8988T (cell line): ENCODE measurements at places on chromosomes 2 and 18.
A peak's percentile ranks its signal among the peaks of the same experiment; 100 is the strongest.

DNA sequence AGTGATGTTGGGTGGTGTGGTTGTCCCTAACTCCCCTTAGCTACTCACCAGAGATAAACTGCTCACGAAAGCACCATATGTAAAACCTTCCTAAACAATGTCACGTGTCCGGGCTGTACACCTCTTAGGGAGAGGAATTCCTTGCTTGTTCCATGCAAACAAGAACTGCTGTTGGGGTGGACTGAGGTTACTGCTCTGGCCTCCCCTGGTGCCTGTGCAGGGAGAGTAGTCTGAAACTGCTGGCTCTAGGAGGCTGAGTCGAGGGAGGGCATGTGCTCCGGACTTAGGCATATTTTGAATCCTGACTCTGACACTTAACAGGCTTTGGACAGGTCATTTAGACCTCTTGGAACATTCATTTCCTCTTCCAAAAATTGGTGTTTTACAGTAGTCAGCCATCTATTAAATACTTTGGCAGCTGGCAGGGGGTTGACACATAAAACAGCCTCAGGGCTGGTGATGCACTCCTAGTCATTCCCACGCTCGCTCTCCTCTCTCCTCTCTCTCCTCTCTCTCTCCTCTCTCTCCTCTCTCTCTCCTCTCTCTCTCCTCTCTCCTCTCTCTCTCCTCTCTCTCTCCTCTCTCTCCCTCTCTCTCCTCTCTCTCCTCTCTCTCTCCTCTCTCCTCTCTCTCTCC is 10.6 kb downstream of the THNSL2 start:
- DNase-seq, result no peak

DNA sequence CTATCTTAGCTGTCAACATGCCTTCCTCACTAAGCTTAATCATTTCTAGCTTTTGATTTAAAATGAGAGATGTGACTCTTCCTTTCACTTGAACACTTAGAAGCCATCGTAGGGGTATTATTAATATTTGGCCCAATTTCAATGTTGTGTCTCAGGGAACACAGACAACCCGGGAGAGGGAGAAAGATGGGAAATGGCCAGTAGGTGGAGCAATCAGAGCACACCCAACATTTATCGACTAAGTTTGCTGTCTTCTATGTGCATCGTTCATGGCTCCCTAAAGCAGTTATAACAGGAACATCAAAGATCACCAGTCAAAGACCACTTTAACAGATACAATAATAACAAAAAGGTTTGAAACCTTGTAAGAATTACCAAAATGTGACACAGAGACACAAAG is 110.2 kb downstream of the OLA1 start:
- no peak for DNase-seq

GRCh38 chr2:10225291-10226037 is 77.2 kb upstream of the HPCAL1 start:
- DNase-seq, result no peak

DNA sequence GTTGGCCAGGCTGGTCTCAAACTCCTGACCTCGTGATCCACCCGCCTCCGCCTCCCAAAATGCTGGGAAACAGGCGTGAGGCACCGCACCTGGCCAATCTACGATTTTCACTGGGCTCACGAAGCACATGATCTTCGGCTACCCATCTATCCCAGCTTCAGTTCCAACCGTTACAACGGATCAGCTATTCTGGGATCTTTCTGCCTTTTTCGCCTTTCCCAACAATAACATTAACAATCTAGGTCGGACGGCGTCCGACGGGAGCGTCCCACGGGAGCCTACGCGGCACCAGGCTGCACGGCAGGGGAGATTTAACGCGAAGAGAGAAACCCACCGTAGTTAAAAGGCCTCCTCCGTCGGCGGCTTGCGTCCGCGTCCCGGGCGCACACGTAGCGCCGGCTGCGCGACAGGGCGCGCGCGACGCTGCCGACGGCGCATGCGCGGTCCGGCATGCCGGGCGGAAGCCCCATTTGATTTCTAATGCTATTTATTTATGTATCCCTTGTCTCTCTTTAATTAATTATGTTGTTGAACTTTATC is at the start of gene MSL3B:
Gene MSL3B, minus strand, starts transcription at position 394 of the 540 bp plus-strand sequence.
- DNase-seq, result peak; percentile 49

DNA sequence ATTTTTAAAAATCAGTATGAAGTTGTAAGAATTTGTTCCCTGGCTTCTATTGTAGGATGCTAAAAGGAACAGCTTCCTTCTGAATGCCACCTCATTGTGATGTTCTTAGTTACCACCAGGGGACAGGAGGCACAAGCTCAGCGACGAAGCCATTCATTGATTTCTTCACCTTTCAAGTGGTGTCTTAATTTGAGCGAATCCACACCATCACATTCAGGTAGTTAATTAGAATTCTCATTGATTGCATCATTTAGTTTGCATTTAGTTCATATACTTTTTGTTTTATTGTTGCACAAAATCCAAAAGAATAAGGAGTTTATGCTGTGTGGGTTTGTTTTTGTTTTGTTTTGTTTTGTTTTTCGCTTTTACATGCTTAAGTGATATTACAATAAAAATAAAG is 23.1 kb downstream of the CYP27C1 start:
- no peak for DNase-seq

DNA sequence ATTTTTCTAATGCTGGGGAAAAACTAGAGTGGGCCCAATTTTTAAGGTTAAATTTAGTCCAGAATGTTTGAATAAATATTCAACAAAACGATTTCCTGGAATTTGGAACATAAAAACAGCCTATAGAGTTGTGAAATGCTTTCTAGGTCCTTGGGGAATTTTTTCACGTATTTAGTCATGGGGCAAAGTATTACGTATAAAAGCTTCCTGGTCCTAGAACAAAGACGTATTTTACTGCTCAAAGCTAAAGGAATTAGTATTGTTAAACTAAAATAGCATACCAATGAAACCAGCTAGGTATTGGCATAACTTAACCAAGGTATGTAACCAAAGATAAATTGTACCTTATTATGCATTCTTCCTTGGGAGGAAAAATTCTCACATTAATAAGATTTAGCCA is 1.6 kb downstream of the SESTD1 start:
- DNase-seq, result no peak

- no peak for DNase-seq
Observed at GRCh38 chr2:1219901-1220573, 193.2 kb upstream of the TPO start.

DNA sequence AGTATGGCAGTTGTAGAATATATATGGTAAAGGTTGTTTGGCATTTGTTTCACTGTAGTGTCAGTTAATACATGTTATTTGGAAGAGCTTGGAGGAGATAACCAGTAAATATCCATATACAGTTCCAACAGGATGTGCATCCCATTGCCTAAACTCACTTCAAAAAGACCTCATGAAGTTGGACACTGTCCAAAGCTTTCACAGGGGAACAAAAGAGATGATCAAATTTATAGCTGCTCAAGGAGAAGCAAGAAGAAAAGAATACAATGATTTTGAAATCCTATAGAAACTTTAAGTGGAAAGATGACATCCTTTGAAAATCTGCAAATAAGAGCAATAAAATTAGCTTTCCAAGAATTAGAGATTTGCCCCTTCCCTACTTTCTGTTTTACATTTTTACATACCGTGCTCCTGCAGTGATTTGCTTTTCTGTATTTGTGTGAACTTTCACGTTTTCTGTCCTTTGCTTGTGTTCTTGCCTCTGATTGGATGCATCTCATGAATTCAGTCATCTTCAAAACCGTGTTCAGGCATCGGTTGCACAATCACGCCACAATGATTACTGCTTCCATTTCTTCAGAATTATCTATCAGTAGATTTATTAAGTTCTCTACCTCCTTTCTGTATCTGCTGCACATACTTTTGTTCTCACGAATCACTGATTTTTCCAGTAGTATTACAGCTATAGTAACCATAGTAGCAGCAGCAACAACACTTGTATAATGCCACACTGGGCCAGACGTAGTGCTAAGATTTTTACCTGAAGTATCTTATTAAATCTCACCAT is 83.8 kb downstream of the PARD3B start:
- DNase-seq, result no peak

DNA sequence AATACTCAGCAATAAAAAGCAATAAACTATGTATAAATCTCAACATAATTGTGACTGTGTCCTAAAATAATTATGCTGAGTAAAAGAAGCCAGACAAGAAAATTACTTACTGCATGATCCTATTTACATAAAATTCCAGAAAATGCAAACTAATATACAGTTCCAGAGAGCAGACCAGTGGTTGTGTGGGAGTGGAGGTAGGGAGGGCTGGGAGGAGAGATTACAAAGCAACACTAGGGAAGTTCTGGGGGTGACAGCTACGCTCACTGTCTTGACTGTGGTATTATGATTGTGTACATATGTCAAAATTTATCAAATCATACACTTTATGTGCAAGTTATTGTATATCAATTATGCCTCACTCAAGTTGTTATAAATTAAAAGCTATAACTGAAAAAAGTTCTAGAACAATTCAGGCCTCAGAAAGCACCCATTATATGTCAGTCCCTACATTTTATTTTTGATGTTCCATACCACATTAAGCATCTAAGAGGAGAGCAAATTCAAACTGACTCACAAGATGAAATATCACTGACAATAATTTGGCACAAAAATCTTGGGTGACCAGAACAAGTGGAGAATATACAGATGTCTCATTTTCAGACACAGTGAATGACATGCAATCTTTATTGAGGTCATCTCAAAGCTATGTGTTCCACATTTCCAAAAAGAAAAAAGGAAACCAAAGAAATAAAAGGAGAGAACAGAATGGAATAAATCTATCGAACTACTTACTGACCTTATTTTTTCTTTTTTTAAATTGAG is 85.1 kb downstream of the ANTXR1 start:
- no peak for DNase-seq

DNA sequence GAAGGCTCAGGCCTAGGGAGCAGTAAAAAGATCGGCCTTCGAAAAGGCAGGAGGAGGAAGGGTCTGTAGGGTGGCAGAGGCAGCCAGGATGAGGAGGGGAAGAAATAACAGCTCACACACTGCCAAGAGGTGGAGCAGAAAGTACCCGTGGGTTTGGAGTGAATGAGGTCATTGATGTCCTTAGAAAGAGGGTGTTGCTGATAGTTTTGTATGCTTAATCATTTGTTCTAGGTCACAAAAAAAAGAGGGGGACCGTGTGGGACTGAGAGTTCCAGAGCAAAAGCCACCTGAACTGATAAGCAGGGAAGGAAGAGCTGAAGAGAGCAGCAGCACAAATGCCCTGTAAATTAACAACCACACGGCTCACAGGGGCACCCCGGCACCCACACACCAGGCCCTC is 140.4 kb downstream of the FAM161A start:
- no peak for DNase-seq

- DNase-seq, result no peak
Observed at GRCh38 chr2:232454630-232455029, 1.3 kb upstream of the ALPI start.

DNA sequence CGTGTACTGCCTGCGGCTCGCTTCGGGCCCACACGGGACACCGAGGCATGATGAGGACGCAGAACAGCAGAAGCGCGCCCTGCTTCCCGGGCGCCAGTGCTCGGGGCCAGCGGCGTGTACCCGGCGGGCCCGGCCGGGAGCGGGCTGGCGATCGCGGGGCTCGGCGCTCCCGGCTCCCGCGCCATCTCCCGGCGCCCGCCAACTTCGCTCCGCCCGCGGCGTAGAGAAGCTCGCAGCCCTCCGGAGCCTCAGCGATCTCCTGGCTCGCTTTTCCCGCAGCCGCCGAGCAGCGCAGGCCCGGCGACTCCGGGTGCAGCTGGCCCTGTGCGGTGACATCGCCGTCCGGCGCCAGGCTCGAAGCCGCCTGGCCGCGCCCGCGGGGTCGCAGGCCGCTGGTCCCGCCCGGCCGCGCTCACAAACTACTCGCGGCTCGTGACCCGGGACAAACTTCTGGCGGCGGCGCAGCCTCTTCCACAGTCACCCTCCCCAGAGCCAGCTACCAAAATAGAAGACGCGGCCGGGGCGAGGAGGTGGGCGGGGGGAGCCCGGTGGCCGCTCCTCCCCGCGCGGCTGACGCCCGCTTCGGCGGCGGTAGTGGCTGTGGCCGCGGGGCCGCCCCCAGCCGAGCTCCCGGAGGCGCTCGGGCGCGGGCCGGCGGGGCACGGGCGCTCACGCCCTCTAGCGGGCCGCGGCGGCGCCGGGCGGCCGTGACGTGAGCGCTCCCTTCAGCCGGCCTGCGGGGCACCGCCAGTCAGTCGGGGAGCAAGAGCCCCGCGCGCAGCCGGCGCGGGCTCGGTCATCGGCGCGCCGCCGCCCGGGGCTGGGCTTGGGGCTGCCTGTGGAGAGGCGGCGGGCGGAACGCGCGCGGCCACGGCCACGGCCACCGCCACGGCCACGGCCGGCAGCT is at the start of gene PTPRM:
Gene PTPRM, plus strand, starts transcription at position 750 of the 907 bp plus-strand sequence. CDS start 503 bp downstream, outside the sequence.
- peak; percentile 93 for DNase-seq

- no peak for DNase-seq
Observed at GRCh38 chr2:52956118-52956517, 811.5 kb upstream of the CHAC2 start.

- no peak for DNase-seq
Observed at GRCh38 chr18:3648641-3649040, 198.7 kb downstream of the TGIF1 start.

DNA sequence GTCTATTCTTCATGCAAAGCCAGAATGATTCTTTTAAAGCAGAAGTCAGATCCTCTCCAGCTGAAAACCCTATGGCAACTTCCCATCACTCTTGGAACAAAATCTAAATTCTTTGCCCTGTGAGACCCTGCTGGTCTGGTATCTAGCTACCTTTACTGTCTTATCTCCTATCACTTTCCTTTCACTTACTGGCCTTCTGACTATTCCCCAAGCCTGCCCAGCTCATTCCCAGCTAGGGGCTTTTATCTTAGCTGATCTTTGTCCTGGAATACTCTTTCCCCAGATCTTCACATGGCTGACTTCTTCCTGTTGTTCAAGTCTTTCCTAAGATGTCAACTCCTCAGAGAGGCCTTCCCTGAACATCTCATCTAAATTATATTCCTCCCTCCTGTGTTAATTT is 63.6 kb downstream of the GREB1L start:
- no peak for DNase-seq

- no peak for DNase-seq
Observed at GRCh38 chr2:98099939-98100743, 13.2 kb downstream of the VWA3B start.

DNA sequence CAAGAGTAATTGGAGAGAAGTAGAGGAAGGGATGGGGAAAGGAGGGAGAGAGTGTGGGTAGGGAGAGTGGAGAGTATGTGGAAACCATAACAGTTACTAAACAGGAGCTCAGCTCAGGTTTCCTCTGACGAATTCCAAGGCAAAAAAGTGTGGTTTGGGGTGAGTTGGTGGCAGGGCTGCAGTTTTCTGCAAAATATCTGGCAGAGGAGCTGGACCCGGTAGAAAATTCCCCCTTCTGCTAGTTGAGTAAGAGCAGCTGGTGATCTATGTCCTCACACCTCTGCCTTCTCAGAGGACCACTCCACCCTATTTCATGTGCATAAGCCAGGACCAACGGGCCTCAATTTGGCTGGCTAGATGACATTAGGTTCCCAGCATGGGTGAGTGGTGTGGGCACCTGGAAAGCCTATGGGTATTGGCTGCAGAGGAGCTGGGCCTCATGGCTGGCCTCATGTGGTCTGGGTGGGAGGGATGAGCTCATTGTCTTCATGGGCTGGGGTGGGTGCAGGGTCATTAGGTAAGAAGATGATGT is 13.2 kb downstream of the NRP2 start:
- no peak for DNase-seq

DNA sequence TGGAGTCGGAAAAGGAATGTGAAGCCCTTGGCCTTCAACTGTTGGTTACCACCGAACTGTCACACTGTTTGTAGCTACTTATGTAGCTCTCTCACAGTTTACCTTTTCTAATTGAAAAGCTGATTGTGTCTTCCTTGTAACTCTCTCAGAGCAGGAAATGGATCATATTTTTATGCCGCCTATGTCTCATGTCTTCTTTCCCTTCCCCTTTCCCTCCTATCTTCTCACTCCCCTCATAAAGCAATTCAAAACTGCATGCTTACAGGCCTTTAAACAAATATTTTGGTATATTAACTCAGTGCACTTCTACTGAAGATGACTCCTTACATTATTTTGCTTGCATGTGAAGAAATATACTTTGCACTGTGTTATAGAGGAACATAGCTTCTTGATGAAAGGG is 6.0 kb downstream of the SLC39A10 start:
- DNase-seq, result no peak
